Activated CD4-positive, CD25-positive, alpha-beta regulatory T cell (primary cell): ENCODE measurements at places on chromosomes 2 and 18.

DNA sequence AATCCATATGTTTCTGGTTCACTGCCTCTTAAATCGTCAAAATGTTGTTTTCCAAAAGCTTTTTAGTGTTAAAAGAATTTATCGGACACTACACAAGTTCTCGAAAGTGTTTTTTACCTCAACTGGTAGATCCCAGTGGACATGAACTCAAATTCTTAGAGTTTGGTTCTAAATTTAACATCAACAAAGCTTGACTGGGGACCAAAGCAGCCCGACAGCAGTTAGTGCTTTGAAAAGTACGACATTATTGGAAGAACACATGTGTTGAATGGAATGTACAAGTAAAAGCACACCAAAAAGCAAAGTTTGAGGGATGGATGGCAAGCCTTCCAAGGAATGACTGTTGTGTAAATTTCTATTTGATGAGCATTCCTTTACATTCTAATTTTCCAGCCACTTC lies 803.9 kb upstream of the POU3F3 start:
- no peak for DNase-seq

DNA sequence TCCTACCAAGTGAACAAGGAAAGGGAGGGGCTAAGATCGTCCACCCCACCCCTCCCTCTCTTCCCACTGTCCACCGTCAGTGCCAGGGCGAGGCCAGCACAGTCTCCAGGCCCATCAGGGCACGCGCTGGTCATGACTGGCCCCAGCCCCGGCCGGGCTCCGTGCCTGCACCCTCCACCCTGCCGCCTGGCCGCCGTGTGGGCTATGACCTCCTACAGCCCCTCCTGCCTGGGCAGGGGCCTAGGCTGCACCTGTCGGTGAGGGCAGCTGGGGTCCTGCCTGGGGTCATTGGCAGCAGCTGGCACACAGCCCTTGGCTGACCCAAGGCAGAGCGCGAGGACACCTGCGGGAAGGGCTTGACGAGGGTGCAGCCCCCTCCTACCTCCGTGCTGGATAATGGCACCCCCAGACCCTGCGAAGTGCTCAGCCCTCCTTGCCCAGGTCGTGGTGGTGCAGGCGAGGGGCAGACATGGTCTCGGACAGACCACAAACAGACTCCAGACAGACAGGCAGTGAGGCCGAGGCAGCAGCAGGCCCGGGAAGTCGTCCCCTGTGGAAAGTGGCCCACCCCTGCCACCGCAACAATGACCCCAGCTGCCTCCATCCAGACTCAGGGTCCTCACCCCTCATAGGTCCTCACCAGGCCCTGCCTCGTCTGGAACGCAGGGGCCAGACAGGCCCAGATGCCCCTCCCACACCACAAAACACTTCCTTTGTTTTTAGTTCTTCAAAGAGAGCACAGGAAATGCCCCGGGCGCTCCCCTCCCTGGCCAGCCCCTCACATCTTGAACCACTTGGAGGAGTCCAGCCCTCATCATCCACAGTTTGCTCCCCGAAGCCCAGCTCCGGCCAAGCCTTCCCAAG lies 43.1 kb upstream of the GPC1 start:
- DNase-seq = no peak

DNA sequence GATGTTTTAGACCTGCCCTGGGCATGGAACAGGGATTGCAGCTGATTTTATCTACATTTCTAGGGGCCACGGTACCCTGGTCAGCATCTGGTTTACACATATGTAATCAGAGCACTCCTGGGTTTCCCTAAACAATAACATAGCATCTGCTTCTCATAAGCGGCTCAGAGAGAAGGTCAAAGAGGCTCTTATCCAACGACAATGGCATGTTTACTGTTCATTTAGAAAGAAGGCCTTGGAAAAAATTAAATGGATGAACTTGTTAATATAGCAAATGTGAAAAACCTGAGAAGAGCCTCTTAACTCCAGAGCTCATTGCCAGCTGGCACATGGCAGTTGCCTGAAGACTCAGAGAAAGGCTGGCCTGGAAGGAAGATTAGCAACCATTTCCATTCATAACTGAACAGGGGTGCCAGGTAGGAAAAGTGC lies 202.8 kb upstream of the THUMPD2 start:
- DNase-seq = no peak

- DNase-seq = no peak
Measured at GRCh38 chr2:237552908-237553307, 13.5 kb upstream of the PRLH start.

DNA sequence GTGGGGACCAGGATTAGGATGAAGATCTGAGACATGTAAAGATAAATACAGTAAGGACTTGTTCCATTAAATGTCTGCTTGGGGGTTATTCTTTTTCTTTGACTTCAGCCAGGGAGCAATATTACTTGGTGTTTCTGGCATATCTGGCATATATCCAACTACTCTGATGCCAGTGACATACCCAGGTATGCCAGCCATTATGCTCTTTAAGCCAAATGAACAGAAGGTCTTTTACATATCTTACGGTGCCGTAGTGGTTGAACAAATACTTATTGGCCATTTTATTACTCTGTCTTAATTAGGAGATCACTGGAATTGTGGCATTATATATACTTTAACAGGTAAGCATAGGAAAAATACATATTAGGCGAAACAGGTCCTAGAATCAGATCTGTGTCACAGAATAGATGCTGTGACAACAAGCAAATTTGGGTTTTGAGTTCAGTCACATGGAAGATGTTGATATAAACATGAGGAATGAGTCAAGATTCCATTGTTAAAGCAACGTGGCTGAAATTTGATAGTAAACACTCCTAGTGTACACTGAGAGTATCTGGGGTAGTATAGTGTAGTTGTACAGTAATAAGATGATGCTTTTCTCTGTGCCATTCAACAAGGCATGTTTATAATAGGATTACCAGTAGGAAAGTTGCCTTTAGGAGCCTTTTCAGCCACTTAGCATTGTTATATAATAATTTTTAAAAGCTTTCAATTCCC lies 62.6 kb downstream of the KCTD18 start:
- no peak for DNase-seq

DNA sequence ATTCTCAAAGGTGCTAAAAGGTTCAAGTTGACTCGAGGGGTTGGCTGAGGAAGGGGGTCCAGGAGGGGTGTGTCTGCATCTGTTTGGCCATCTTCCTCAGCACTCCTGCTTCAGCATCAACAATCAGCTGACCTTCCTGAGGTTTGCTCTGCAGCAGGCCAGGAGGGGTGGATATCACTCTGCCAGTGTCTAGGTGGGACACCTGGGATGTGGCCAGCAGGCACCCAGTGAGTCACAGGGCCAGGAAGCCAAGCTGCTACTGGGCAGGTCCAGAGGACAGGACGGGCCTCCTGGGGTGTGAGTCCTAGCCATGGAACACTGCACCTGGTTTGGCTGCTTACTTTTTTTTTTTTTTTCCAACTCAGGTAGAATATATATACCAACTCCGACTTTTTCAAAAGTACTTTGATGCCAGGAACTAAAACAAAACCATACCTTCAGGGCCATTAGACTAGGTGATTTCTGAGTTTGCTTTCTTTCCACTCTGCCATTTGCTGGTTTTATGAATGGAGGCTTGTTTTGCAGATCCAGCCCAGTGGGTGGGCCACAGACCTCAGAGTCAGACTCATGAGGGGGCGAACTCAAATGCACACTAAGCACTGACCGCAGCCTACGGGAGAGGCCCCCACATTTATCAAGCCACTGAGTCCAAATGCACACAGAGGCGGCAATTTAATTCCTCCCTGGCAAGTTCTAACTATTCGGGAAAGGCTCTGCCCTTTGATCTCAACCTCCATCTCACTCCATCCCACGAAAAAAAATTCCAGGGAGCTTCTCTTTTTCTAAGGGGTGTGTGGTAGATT lies 76.0 kb downstream of the UXS1 start:
- DNase-seq = no peak

DNA sequence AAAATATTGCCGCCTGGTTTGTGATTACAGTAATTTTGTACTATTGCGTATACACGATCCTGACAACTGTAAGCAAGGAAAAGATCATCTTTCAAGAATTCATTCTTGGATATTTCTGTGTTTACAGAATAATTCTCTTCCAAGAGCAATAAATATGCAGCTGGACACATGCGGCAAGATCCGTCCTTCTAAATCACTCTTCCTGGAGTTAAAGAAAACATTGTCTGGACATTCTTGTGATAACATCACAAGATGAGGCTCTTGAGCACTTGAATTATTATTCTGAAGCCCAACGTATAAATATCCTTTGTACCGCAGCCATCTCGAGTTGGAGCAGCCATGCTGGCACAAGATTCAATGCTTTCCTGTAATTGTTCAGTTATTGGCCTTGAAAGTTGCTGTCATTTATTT lies 9.9 kb downstream of the FHL2 start:
- DNase-seq = no peak

DNA sequence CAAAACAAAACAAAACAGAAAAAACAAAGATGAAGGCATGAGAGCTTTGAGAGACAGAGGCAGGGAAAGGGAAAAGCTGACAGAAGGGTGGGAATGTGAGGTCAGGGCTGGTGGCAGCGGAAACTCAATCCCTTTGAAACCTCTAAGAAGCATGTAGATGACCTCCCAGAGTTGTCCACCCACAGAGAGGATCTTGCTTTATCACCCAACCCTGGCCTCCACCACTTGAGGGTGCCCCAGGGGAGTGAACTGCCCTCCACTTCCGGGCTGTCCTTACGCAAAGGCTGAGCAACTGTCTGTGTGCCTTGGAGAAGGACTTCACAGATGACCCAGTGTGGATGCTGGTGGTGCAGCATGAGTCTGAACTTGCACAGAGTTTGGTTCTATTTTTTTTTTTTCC lies 26.7 kb downstream of the PDCL3 start:
- no peak for DNase-seq

DNA sequence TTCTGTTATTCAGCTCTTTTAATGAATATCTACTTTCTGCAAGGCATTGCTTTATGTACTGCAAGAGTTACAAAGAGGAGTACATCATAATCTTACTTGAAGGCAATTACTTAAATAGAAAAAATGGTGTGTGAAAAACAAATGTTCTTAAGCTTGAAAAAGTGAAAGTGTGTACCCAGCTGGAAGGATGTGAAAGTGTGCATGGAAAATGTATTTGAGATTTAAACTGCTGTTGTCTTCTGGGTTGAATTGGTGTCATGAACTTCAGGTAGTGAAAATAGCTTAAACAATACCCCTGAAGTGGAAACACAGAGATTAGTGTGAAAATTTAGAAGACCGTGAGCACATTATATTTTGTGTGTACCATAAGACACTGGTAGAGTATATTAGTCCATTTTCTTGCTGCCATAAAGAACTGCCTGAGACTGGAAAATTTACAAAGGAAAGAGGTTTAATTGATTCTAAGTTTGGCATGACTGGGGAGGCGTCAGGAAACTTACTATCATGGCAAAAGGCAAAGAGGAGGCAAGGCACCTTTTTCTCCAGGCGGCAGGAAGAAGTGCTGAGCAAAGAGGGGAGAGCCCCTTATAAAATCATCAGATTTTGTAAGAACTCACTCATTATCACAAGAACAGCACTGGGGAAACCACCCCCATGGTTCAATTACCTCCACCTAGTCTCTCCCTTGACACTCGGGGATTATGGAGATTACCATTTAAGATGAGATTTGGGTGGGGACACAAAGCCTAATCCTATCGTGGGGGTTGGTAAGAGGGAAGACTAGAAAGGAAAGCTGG lies 38.8 kb downstream of the SCN2A start:
- DNase-seq = no peak

DNA sequence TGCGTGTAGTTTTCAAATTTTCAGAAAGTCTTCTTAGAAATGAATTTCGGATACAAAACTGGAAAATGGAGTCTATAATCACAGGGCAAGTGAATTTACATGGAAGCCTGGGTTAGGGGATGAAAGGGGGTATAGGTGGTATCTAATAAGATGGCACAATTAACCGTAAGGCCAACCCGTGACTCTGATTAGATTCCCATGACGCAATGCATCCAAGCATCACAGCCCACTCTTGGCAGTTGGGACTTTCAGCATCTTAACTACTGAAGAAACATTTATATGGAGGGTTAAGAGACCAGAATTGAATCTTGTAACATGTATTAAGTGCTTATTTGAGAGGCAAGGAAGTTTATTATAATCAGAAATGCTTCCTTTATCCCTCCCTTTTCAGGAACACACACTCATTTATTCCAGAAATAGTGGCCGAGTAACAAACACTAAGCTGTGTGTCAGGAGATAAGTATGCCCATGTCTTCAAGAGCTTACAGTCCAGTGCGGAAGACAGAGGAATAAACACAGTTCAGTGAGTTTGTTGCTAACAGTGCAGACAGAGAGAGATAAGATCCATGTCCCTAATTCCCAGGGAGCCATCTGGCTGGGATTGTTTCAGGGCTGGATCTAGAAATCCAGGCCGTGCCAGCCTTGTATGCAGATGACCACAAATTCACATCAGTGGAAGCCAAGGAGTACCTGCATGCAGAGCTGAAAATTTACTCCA lies 151.2 kb downstream of the ANTXR1 start:
- DNase-seq = no peak

DNA sequence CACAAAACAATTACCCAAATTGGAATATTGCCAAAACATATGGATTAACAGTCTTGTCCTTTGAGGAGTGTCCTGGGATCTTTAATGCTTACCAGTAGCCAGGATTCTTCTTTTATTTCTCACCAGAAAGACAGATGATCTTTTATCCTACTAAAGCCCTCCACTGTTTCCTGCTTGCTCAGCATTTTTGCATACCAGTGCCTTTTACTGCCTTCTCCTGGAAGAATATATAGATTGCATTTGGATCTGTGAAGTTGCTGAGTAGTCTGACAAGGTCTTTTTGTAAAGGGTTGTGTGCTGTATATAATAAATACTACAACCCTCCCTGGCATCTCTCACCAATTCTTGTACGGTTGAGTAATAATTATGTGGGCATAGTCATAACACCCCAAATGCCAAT lies 652.2 kb downstream of the LRRTM4 start:
- DNase-seq = no peak

- no peak for DNase-seq
Measured at GRCh38 chr2:148252646-148253045, 231.8 kb downstream of the MBD5 start.

GRCh38 chr2:9071032-9071431 lies 67.5 kb upstream of the MBOAT2 start:
- no peak for DNase-seq

DNA sequence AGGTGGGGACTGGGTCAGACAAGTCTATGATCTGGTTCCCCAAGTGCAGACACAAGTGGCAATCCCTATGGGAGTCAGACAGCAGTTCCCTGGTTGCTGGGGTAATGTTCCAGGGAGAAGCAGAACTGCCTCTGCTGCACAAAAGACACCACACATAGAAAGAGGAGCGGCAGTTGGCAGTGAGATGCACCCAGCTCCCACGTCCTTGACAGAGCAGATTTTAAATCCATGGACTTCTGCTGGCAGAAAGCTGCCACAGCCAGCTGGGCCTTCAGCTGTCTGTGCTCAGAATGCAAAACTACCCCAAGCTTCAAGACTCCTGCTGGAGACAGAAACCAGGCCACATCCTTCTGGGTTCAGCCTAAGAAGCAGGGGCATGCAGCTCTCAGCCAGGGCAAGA lies 147.2 kb downstream of the ETAA1 start:
- no peak for DNase-seq
